ENCODE measurements at places on chromosomes 12 and 14.

DNA sequence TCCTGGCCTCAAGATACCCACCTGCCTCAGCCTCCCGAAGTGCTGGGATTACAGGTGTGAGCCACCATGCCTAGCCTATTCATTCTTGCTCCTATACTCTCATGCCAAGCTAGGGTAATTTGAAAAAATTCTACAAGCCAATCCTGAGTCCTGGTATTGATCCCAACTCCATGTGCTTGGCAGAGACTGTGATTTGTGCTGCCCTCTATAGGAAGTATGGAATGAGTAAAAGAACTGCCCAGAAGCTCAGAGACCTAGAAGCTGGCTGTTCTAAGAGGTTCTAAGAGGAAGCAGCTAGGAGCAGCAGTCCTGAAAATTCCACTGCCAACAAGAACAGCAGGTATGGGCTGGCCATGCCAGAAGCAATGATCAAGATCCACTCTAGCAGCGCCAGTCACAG lies 402.5 kb downstream of the PCNX1 start:
- no peak for DNase-seq

DNA sequence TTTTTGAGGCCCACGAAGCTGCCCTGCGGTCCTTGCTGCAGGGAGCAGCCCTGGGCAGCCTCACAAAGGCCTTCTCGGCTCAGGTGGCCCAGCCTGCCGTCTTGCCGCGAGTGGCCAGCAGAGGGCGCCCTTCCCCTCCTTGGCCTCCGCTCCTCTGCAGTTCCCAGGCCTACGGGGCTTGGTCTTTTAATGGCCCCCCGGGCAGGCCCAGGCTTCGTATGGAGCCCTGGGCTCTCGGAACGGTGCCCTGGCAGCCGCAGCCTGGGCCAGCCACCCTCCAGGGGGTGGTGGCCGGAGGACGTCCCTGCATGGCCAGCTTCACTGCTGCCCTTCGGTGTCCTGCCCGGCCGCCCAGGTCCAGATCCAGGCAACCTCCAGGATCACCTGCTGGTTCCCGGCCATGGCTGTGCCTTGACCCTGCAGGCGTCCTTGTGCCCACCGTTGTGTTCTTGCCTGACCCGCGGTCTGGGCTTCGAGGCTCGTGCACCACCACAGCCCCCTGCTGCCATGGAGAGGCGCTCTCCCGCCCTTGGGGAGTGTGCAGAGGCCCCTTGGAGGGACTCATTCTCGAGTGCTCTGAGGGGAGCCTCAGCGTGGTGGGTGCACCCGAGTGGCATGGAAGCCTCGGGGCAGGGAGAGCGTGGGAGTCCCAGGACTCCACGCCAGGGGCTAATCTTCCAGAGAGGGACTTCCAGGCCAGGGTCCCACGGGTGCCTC lies 9.4 kb downstream of the ASPG start:
- DNase-seq: peak; percentile 77

DNA sequence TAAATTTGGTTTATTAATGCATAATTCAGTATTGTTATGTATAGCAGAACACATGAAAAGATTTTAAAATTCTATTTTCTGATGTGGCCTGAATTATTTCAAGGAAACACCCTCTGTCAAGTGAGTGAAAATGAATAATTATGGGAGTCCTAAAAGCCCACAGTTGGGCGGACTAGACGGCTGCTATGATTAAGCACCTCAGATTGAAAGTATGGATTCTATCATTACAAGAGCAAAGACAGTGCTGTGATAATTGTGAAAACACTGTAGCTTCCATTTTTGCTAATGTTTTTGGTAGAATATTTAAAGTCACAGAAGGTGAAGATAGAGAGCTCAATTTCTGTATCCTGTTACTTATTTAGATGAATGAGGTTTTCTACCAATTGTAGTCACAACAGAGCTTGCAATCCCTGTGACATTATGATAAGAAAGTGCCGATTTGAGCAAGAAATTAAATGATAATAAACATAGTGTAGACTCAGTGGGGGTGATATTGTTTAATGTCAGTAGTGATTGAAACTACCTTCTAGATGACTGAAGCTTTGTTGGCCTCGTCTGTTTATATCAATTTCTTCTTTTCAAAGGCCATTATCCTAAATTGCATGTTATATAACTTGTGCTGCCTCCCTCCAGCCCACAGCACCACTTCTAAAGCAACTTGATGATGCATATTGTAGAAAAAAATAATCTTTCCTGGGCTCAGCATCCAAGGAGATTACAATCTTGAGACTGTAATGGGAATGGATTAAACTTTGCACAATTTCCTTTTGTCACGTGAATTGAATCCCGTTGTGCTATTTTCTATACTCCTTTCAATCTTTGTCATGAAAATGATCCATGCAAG lies 359.8 kb downstream of the BTG1 start:
- DNase-seq: no peak

- DNase-seq: no peak
These were observed 389.7 kb downstream of the FUT8 start for GRCh38 chr14:65802196-65802595.

DNA sequence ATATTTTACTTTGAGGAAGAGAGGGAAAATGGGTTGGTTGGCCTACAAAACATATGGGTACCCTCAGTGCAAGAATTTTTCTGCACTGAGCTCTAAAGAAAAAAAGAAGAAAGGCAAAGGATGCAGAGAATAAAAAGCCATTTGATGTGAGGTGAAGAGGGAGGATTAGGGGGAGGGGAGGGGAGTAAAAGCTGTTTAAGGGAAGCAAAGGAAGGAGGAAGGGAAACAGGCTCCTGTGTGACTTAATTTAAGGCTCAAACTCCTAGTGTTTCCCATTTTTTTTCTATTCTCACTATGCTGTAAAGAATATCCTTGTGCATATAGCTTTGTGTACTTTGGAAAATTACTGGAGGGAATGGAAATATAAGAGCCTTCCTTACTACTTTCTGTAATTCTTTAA lies 78.7 kb downstream of the NKX2-1 start:
- DNase-seq: no peak

GRCh38 chr12:9792185-9792900 lies 31.6 kb upstream of the CD69 start:
- no peak for DNase-seq

DNA sequence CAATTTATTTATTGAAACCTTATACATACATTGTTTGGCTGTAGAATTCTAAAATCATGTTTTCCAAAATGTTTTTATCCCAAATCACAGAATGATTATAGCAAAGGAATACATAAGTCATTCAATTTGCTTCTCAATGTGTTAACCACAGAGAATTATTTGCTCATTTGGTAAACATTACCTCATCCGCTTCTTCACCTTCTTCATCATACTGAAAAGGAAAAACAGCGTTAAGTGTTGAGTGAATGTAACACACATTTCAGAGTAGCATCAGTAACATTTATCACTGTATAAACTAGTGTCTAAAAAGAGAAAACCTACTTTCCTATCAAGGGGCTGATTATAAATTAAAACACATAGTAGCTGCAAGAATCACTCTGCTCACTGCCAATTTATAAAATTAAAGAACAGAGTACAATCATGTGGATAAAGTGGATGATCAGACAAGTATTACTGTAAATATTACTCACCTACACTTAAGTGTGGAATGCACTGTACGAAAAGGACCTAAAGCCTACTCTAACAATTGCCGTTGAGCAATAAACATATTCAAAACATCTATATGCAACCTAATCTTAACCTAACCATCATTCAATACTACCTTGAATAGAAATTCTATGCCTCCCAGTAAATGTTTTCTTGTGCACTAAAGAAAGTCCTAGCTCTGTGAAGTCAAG lies 18.1 kb upstream of the PHLDA1 start:
- no peak for DNase-seq

GRCh38 chr14:99566009-99566389 lies 38.0 kb downstream of the CCDC85C start:
- DNase-seq: no peak

- DNase-seq: no peak
These were observed 365 bp upstream of the ABHD4 start for GRCh38 chr14:22597771-22598098.

- no peak for DNase-seq
These were observed 157.1 kb downstream of the PLCZ1 start for GRCh38 chr12:18580706-18581105.

DNA sequence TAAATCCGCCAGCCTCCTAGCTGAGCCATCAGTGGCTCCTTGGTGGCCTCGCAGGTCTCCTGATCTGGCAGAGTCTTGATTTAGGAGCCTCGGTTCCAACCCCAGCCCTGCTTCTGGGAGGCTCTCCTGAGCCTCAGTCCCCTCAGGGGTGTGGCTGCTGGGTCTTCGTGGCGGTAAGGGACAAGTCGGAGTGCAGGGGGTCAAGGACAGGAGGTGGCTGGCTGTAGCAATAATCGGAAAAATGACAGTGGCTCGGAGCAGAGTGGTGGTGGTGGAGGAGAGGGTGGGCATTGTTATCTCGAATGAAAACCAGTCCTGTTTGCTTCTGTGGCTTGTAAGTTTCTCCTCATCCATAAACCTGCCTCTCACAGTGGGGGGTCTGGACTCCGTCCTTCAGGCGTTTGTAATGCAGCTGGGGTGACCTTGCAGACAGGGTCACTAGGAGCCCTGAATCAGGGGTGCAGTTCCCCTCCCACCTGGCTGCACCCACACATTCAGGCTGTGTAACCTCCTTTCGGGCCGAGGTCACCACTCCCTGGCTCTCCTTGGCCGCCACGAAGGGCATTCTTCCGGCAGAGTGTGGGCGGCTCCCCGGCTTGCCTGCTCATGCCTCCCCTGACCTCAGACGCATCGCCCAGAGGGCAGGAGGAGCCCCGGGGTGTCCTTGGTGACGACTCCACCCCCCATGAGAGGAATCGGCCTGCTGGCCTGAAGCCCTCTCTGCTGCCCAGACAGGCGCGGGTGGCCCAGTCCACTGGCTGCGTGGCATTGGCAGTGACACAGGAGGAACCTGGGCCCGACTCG lies 8.1 kb downstream of the BCL7A start:
- DNase-seq: no peak

- no peak for DNase-seq
These were observed 6.2 kb downstream of the DENND5B start for GRCh38 chr12:31584782-31585181.

DNA sequence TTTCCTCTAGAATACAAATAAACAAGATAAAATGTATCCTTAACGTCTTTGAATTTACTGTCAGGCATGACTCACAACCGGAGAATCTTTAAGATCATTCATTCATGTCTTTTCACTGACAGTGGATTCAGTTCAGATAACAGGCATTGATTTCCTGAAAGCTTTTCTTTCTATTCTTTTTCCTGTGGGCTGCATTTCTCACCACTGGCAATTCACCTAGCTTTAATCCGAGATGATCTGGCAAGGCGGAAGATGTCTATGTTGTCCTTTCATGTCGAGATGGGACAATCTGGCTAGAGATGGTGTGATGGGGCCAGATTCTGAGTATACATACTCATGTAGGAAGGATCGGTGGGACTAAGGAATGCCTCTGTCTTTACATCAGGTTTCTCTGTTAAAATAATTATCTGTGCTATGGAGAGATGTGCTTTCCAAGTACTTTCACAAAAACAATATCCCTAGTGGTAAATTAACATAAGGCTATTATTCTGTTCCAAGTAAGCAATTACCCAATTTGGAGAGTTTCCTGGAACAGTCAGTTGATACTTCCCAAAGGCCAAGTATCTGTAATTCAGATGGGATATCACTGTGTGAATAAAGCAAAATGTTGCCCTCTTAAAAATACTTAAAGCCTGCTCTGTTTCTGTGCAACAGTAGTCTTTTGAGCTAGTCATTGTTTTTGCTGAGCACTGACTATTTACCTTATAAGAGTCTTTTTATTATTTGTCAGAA lies 17.8 kb downstream of the ACSS3 start:
- no peak for DNase-seq

- DNase-seq: no peak
These were observed 7.2 kb downstream of the ALDH2 start for GRCh38 chr12:111773801-111774551.

DNA sequence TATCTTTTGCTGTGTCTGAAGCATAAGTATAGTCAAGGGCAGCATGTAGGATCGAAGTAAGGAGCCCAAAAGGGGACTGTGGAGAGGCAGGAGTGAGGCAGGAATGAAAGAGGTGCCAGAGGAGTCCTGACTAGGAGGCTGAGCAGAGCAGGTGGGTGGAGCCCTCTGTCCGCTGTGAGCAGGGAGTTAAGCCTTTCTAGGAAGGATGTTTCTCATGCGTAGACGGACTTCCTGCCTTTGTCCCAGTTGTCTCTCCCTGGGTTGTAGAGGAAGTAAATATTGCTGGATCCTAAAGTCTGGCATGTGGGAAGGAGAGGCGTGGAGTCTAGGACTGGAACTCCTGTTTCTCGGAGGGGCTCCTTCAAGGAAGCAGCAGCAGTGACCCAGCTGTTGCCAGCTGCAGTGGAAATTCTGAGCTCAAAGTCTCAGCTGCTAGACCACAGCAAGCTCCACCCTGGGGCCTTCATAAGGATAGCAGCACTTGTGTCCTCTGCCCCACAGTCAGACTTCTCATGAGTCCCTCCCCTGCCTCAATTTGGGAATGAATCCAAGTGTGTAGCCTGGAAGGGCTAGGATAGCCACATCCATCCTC lies 44.0 kb downstream of the RBMS2 start:
- peak; percentile 16 for DNase-seq

DNA sequence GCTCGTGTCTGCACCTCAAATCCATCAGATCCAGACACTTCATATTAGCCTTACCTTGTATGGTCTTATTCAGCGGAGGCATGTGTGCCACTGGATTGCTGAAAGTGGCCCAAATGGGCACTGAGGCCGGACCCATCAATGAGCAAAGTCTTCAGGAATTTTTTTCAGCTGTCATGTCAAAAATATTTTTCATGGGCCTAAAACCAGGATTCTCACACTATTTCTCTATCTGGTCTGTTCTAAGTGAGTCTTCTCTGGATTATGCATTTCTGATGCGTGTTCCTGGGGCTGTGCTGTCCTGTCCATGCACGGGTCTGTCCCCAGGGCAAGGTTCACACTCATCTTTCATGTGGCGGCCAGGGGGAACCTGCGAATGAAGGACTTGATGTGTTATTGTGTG lies 94.6 kb downstream of the KCNA5 start:
- no peak for DNase-seq

GRCh38 chr12:123006977-123007376 lies 26.5 kb downstream of the ARL6IP4 start:
- DNase-seq: no peak

- DNase-seq: peak; percentile 45
These were observed 9.4 kb upstream of the KRT74 start for GRCh38 chr12:52582971-52583456.

- no peak for DNase-seq
These were observed 43.1 kb upstream of the STRAP start for GRCh38 chr12:15839041-15839440.
